Activated CD8-positive, alpha-beta memory T cell treated with anti-CD3 and anti-CD28 coated beads, Interleukin-2, amount 10 ng/mL, durations not matched to agents 7 days and 5 days (primary cell): ENCODE measurements at places on chromosomes 1 and 21. TPM values are rescaled to one million over a fixed set of nuclear protein-coding genes. Genes with fewer than 3 reads are reported as not detected.

SAMD11 gene
- total RNA-seq: not detected

SELENBP1 gene
- total RNA-seq: not detected

RUNX3 gene
- total RNA-seq: 224 TPM

RGS8 gene
- not detected for total RNA-seq

MAP1LC3C gene
- total RNA-seq: not detected

FCGR1A gene
- not detected for total RNA-seq

RPE65 gene
- not detected for total RNA-seq

HAO2 gene
- not detected for total RNA-seq

PLA2G2D gene
- total RNA-seq: not detected

FAM72D gene
- total RNA-seq: 22.7 TPM

USP1 gene
- total RNA-seq: 76.2 TPM

FCGR2B gene
- 0.20 TPM for total RNA-seq

ITGB2 gene
- 372 TPM for total RNA-seq

AQP10 gene
- total RNA-seq: not detected

TNFRSF18 gene
- total RNA-seq: 28.1 TPM

SYCP1 gene
- total RNA-seq: not detected

DNA sequence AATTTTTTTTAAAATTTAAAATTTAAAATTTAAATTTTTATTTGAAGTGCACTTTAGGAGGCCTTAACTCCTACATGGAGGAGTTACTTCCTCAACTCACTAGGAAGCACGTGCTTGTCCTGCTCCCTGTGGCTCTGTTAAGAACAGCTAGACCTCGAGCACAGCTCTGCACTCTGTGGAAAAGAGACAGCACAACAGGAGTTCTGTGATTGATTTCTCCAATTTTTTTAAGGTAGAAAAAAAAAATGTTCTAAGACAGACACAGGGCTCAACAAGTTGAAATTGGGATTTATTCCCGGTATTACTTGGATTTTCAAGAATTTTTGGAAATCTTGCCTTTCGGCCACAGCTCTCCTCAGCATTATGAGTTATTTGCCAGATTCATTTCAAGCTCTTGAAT, 356.6 kb upstream of the LYPLAL1 start:
- DNase-seq: no peak

GRCh38 chr21:16437586-16437985, 707.8 kb downstream of the USP25 start:
- no peak for DNase-seq

DNA sequence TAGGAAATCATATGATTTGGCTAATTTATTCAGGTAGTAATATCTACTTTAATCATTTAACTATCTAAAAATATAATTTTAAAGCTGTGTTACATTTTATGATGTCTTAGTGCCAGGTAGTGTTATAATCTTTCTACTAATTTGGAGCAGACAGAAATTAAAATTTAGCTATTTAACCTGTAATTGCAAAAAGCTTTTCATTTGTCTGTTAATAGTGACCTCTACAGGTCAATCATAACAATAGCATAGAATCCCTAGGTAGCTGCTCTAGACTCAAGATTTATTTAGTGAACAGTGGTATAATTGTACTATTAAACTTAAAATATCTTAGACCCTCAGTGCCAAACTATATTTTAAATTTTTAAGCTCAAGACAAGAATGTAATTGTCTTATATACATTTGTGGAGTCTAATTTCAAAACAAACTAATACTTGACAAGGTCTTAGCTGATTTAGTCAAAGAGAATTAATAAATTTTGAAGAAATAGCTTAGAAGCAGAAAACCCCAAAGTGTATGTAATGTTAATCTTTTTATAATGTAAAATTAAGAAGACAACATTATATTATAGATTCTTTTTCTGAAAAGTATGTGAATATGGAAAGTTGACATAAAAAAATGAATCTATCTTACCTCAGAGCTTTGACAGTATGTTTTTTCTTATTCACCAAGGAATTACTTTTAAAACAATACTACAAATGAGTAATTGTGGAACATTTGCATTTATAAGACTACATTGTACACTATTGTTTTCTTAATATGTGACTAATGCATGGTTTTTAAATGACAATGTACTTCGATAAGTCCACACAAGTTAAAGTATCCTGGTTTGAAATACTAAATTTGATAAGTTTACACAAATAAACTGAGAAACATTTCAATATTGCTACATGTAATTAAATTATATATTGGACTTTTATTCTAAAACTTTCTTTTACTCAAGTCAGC, 64.1 kb upstream of the RNPC3 start:
- no peak for DNase-seq

- no peak for DNase-seq
Observed at GRCh38 chr1:47785561-47786271, 211.5 kb downstream of the TRABD2B start.

- no peak for DNase-seq
Observed at GRCh38 chr1:94702442-94702815, 117.7 kb upstream of the SLC44A3 start.

DNA sequence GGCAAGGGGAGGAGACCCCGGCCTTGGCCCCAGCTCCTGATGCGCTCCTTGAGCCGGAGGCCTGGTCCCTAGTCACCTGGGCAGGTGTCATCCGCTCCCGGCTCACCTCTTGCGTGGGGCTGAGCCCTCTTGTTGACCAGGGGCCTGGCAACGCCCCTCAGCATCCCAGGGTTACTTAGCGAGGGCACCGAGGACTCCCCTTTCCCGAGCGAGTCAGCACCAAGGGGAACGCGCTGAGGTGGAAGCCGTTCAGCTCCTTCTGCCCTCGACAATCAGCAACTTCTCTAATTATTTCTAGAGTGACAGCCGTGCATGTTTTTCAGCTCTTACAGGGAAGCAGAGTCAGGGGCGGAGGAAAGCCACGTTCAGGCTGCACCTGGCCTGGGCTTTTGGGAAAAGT, 522 bp downstream of the SLC45A1 start:
- no peak for DNase-seq

DNA sequence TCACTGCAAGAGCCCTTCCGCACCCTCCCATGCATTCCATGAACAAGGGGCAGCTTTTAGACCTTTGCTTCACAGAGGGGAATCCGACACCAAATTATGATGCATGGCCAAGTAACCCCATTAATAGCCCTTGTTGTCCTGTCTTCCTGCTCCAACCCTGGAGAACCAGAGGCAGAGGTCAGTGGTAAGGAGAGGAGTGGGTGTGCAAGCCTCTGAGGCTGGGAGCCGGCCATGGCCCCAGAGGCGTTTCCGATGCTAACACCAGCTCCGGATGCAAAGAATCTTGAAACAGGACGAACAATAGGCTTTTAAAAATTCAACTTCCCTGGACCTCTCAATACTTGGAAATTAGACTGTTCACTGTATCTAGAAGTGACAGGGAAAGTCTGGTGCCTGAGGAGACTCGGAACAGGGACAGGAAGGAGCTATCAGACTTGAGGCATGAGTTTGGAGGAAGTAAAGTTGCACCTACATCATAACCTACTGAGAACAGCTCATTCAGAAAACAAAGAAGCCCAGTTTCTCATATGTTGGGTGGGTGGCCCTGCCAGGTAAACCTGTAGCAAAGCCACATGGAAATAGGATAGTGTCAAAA, 101.2 kb upstream of the ERG start:
- no peak for DNase-seq

GRCh38 chr1:65431111-65431705, 10.7 kb downstream of the LEPR start:
- no peak for DNase-seq

DNA sequence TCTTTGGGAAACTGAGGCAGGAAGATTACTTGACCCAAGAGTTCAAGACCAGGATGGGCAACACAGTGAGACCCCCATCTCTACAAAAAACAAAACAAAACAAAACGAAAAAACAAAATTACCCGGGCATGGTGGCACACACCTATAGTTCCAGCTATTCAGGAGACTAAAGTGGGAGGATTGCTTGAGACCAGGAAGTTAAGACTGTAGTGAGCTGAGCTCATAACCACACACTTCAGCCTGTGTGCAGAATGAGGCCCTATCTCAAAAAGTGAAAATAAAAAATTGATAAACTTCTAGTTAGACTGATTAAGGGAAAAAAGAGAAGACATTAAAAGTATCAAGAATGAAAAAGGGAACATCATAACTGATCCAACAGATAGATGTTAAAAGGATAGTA, 154.0 kb downstream of the RHOU start:
- no peak for DNase-seq

DNA sequence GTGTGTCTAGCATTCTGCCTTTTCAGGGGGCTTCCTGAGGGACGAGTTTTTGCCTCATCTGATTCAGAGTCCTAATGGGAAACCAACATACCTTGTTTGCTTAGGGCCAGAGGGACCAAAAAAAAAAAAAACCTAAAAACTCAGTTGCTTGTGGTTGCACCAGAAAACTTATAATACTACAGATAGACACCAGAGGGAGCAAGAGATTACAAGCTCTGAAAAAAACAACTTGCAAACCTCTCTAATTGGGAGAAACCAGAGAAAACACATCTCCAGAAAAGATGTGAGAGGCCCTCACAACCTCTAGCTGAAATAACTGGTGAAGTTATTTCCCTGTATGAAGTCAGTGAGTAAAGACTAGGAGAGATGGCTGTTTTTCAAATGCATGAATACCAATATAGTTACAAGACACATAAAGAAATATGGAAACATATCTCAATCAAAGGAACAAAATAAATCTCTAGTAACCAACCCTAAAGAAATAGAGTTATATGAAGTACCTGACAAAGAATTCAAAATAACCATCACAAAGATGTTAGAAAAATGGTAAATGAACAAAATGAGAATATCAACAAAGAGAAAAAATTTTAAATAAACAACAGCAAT, 233.7 kb upstream of the NFIA start:
- no peak for DNase-seq

GRCh38 chr1:53046930-53047329, 15.1 kb upstream of the PODN start:
- DNase-seq: no peak

GRCh38 chr1:203080456-203080855, 5.4 kb downstream of the MYOG start:
- DNase-seq: no peak

GRCh38 chr1:195733826-195734225, 874.4 kb downstream of the KCNT2 start:
- DNase-seq: no peak

DNA sequence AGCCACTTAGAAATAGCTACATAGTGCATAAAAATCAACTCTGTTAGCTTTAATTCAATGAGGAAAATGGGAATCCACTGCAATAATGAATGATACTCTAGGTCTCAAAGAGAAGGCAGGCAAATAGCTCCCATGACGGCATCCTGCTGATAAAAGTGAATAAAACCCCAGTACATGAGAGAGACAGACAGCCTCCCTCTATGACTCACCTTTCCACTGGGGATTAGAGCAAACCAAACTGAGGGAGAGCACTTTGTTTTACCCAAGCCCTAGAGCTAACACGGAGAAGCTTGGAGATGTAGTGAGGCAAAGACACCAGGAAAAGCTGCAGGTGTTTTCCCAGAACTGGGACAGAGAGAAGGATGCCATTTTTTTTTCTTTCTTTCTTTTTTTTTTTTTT, 621.9 kb downstream of the LRRIQ3 start:
- DNase-seq: no peak

- peak; percentile 54 for DNase-seq
Observed at GRCh38 chr1:36446271-36446670, 4.0 kb downstream of the OSCP1 start.

DNA sequence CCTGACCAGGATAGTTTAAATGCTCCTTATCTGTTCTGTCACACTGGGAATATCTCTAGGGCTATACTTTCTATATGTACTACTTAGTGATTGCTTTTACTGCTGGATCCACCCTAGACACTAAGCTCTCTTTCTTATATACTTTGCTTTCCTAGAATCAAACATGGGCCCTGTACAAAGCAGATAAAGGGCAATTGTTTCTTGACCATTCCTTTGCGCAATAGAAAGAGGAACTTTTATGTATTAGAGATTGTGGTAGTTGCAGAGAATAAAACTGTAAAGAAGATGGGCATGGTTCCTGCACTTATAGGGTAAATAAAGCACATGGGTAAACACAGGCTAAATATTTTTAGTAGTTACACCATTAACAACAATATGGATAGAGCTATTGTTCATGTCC, 58.8 kb downstream of the ATP6V1G3 start:
- DNase-seq: no peak

DNA sequence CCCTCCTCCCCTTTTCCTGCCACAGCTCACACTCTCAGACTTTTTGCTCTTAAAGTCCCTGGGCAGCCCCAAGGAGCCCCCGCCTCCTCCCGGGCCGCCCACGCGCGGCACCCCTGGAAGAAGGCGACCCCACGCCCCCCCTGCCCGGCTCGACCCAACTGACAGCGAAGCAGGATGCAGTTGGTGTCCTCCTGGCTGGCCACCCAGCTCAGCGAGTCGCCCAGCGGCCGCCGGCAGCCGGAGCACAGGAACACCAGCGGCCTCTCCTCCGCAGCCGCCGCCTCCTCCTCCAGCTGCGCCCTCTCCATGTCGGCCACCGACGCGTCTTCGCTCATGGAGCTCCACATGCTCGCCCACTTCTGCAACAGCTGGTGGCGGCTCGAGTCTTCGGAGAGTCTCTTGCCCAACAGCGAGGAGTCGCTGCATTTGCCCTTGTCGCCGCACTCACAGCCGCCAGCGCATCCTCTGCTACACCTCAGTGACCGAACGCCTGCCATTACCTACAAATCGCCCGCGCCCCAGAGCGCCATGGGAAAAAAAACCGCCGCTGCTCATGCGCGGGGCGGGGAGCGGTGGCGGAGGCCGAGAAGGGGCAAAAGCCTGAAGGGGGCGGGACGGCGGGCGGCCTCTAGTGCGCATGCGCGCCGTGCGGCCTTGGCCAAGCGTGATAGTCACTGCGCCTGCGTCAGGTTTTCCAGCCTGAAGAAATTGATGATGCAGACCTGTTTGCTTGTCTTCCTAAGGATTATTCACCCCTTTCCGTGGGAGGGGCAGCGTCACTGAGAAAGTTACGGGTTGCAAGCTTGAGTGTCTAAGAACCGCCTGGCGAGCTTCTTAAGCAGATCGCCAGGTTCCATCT, at the start of gene MIS18A:
Gene MIS18A (minus strand): TSS at position 532 of the 859 bp plus-strand sequence. CDS start 35 bp downstream, at position 497.
- DNase-seq: peak; percentile 97

GRCh38 chr1:213657879-213658278, 329.9 kb upstream of the PROX1 start:
- no peak for DNase-seq

- DNase-seq: no peak
Observed at GRCh38 chr1:14113841-14114567, 414.0 kb downstream of the PRDM2 start.

GRCh38 chr1:241317676-241318075, 39.3 kb downstream of the RGS7 start:
- no peak for DNase-seq

DNA sequence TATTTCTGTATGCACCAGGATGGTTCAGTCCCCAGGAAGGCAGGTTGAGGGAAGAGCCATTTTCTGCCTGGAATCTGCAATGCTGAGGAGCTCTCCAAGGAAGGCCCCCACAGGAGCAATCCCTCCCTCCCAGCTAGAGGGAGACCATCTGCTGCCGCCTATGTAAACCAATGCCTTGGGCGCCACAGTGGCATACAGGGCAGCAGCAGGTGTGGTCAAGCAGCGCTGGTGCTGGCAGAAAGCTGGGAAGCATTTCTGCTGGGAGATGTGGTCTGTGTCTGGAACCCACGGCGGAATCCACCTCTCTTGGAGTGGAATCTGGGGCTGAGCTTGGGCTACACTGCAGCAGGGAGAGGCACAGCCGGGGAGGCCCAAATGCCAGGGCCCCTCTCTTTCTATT, 283.3 kb downstream of the RRAGC start:
- peak; percentile 19 for DNase-seq
